ENCODE measurements at places on chromosomes 3 and 15.

DNA sequence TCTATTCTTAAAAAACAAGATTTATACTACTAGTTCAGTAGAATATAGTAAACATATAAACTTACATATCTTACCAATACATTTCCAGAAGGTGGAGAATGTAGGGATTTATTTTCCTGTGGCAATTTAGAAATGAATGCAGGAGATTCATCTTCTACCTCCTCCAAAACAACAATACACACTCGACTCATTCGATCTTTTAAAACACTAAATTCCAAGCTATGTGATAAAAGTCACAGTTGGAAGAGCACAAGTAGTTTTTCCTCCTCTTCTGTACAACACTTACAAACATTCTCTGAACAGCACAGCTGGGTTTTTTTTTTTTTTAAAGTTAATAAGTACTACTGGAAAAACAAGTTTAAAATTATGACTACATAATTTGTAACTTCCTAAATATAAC lies 1.4 kb downstream of the ANKRD28 start:
- no peak for DNase-seq

GRCh38 chr3:126414961-126415660 lies 20.4 kb downstream of the CFAP100 start:
- DNase-seq = no peak

- no peak for DNase-seq
Observed at GRCh38 chr3:14879211-14879874, 60.6 kb downstream of the FGD5 start.

DNA sequence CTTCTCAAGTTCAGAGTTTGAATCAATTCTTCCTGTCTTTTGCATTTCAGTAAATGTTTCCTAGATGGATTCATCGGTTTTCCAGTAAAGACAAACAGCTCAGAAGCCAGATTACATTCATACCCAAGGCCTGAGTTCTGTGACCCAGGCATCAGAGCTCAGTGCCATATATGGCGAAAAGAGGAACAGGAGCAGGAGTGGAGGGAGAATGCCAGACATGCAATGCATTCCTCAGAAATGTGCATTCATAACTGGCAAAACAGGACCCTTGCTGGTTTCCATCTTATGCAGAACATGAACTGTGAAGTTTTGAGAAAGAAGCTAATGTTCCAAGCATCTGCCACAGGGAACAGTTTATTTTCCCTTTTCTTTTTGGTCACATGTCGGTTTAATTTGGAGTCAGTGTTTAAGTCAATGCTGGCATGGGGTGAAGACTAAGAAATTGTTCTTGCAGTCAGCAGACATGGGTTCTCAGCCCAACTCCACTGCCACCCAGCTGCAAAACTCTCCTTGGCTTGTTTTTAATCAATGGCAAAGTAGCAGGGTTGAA lies 116.5 kb downstream of the LPP start:
- peak; percentile 53 for DNase-seq

- DNase-seq = no peak
Observed at GRCh38 chr15:85997618-85998017, 82.1 kb upstream of the AGBL1 start.

DNA sequence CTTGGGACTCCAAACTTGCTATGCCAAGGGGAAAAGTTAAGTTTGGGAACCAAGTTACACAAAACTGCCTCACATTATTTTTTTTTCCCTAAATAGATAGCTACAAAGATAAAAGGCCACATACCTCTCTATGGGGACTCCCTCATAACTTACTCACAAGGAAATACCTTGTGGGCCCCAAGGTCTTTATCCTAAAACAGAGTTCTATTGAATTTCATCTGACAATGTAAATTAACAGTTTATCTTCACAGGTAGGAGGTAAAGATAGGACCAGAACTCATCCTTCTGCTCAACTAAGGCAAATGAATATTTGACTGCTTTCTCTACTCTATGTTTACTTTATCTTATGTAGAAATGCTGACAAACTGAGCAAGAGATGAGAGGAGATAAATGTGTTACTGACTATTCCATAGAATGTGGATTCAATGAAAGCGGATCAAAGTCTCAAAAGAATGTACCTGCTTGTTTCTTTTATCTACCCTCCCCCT lies 1278.0 kb downstream of the OTOL1 start:
- DNase-seq = no peak

- DNase-seq = no peak
Observed at GRCh38 chr15:101530224-101530958, 40.9 kb upstream of the PCSK6 start.

- DNase-seq = no peak
Observed at GRCh38 chr3:13474021-13474420, 6.1 kb upstream of the HDAC11 start.

DNA sequence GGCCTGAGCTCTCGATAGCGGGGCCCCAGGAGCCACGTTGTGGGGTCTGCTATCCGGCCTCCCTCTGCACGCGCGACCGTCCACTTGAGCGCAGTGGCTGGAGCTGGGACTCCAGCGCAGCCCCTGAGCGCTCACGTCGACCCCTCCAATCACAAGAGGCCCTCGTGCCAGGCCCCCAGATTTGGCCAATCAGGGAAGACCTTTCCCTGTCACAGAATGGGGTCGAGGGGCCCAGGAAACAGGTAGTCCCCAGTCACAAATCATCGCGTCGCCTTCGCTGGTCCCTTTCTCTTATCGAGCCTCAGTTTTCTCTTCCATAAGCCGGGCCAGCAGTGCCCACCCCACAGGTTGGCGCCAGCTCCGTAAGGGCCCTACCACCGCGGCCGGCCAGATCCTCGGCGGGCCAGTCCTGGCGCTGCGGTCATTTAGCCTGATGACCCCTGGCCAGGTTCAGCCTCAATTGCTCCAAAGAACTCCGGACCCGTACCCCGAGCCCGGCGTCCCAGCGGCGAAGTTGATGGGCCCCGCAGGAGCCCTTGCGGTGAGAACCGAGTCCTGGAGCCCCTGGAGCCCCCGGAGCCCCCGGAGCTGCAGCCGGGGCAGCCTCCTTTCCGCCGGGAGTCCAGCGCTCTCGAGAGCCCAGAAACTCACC lies 435 bp downstream of the ALDH1L1 start:
- DNase-seq = no peak

DNA sequence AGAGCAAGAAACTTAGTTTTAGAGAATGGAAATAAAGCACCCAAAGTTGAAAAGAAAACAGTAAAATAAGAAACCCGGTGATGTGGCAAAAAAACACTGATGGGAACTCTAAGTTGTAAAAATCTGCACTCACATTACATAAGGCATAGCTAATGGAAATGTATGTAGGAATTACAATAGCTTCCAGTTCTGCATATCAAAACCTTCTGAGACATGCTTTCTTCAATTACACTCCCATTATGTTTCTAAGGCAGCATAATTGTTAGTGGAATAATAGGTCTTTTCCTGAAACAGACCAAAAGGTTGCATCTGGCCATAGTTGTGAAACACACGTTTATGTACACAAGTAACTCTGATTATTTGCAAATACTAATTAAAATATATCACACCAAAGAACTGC lies 41.4 kb downstream of the SLC30A4 start:
- no peak for DNase-seq

DNA sequence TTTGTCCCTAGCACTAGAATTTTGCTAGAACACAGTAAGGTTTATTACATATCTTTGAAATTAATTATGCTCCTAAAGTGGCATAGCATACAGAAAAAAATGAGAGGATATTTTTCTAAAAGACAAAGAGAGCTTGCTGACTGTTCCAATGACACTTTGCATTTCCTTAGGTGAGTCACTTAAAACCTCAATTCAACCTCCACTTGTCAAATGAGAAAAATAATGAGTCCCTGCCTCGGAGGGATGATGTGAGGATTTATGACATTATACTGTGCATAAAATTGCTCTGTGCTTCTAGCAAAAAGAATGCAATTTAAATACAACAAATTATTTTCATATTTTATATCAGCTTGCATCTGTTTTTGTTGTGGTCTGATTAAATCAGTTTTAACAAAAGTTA lies 1417.0 kb upstream of the ALCAM start:
- DNase-seq = no peak

DNA sequence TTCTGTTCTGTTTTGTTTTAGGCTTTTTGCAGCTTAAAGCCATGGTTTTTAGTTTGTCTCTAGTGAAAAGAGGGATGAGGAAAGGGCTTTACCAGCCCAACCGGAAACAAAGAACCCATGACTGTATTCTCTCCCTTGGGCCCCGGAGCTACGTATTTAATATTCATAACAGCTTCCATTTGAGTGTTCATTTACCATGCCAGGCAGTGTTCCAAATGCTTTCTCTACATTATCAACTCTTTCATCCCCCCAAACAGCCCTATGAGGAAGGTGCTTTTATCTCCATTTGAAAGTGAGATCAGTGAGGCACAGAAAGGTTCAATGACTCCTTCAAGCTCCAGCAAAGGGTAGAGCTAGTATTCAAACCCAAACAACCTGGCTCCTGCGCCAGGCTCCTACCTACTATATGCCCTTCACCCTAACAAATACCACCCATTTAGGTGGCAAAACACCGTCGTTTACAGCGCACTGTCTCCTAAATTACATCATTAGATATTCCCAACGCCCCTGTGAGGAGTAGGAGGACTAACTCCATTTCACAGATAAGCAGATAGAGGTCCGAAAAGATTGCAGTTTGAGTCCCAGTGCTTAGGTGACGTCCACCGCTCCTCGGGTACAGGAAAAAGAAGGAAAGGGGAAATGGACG lies 27.9 kb downstream of the GTPBP8 start:
- no peak for DNase-seq

- peak; percentile 17 for DNase-seq
Observed at GRCh38 chr15:79130535-79131130, 40.1 kb upstream of the RASGRF1 start.

- DNase-seq = no peak
Observed at GRCh38 chr3:112602217-112602838, 38.6 kb downstream of the CCDC80 start.

- no peak for DNase-seq
Observed at GRCh38 chr15:41048397-41048796, 67.7 kb downstream of the INO80 start.

GRCh38 chr15:68328443-68328842 lies 50.9 kb downstream of the FEM1B start:
- DNase-seq = no peak

DNA sequence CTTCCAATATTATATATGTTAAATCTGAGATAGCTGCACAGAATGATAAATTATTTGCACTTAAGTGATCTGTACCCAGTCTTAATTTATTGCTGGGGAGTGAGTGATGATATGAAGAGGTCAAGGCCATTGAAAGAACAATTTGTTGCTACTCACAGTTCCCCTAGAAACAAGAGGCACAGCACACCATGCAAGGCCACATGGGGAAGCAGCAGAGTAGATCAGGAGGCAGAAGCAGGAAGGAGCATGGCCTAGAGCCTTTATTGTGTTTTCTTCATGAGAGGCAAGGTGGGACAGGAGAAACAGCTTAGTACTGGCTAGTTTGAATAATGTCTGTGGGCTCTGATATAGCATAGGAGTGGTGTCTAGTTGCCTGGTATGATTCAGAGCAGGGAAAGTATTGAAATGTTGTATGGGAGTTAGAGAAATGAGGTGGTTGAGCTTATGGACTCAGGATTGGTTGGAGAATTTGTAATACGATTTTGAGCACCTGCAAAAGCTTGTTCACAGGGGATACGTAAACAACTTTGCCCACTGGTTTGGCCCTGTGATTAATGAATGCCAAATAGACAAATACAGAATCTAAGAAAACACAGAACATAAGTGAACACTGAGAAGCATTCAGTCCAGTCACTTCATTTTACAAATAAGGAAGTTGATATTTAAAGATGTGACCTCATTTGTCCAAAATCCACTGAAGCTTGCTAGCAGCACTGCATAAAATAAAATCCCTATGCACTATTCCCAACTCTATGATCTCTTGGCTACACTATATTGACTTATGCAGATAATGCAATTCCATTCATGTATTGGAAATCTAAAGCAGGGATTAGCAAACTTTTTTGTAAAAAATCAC lies 71.7 kb downstream of the TMCO5A start:
- no peak for DNase-seq

GRCh38 chr15:76533995-76534394 lies 197.4 kb downstream of the ISL2 start:
- no peak for DNase-seq

GRCh38 chr3:152857082-152857481 lies 22.2 kb downstream of the P2RY1 start:
- no peak for DNase-seq

- no peak for DNase-seq
Observed at GRCh38 chr3:89101251-89101650, 6.2 kb upstream of the EPHA3 start.

- no peak for DNase-seq
Observed at GRCh38 chr3:157099326-157100095, 60.4 kb downstream of the CCNL1 start.

- DNase-seq = no peak
Observed at GRCh38 chr3:113829576-113830354, 8.8 kb upstream of the GRAMD1C start.

- DNase-seq = no peak
Observed at GRCh38 chr15:78624651-78625590, 4.1 kb upstream of the CHRNA3 start.

GRCh38 chr3:106765342-106765741 lies 611.9 kb upstream of the CCDC54 start:
- no peak for DNase-seq

DNA sequence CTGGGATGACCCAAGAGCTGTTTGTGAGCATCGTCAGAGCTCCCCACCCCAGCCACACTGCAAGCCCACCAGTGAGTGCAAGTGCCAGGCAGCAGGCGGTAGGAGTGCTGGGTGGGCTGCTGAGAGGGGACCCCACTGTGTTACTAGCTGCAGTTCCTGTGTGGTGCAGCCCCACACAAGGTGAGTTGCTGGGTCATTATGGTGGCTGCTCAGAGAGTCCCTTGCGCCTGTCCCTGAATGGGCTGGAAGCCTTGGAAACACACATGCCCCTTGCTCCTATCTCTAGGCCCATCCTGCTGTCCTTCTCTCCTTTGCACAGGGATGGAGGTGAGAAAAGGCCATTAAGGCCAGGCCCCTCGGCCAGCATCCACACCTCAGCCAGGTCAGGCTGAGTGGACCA lies 83.7 kb downstream of the SEC22A start:
- DNase-seq = no peak

DNA sequence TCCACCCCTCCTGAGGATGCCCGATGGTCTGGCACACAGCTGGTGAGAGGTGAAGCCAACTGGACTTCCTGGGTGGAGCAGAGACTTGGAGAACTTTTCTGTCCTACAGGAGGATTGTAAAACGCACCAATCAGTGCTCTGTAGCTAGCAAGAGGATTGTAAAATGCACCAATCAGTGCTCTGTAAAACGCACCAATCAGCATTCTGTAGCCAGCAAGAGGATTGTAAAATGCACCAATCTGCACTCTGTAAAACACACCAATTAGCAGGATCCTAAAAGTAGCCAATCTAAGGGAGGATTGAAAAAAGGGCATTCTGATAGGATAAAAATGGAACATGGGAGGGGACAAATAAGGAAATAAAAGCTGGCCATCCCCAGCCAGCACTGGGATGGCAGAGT lies 150.2 kb downstream of the CHSY1 start:
- DNase-seq = no peak
